ENCODE measurements at places on chromosomes 6 and 20. TPM values are rescaled to one million over a fixed set of nuclear protein-coding genes. Genes with fewer than 3 reads are reported as not detected.

CTAGE9 gene
- polyA plus RNA-seq: not detected

LCA5 gene
- 1.2 TPM for polyA plus RNA-seq

ITCH gene
- 21.0 TPM for polyA plus RNA-seq

GRCh38 chr6:105483492-105483891 is 80.6 kb upstream of the PREP start:
- no peak for DNase-seq

DNA sequence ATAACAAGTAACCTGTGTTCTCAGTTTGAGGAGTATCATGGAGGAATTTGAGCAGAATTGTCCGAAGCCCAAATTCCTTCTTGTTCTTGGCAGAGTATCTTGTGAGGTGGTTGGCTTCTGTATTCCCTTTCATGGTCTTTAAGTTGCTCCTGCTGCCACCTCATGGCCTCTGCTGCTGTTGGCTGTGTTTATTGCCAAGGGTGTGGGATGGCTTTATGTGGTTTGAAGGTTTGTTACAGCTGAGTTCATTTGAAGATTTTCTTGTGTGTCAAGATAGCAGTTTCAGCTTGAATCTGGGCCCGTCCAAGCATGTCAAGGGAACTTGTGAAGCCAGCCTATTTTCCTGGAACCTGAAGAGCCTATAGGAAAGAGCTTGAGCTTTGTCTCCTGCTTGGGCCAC is 20.2 kb upstream of the TTK start:
- no peak for DNase-seq

- DNase-seq: no peak
Observed at GRCh38 chr20:8153281-8153908, 21.3 kb downstream of the PLCB1 start.

DNA sequence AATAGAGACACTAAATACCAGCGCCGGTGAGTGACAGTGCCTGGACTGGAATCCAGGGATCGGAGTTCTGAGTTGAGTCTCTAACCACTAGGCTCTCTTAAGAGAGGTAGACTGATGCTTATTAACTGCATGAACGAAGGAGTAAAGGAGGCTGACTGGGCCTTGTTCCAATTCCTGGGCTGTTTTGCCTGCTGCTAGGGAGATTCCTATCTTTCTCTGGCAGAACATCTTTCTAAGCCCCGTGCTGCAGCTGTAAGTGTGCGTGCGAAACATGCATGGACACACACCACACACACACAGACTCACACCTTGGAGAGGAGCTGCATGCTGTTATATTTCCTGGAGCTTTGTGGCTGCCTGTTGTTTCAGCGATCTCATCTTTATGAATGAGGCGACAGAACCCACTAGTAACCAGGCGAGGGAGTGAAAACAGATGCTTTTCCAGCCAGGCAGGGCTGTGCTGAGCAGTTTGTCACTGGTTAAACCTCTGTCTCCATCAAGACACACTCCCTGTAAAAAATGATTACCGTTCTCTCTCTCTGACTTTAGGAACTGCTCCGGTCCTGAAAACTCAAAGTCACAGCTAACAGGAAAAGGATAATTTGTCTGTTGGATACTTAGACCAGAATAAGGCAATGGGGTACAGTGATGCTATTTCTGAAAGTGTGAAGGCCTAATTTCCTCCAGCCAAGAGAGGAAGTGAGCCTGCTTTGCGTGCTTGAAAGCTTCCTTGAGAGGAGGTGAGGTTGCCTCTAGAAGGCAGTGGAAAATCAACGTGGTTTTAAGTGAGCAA is 157.4 kb upstream of the ZNF217 start:
- DNase-seq: peak; percentile 73

GRCh38 chr6:152948150-152948768 is 34.6 kb downstream of the FBXO5 start:
- no peak for DNase-seq

- no peak for DNase-seq
Observed at GRCh38 chr20:53925651-53926401, 144.6 kb downstream of the BCAS1 start.

GRCh38 chr6:1105833-1106400 is 206.0 kb upstream of the FOXQ1 start:
- no peak for DNase-seq

Data from sigmoid colon (tissue), 7 donors.